ENCODE measurements at places on chromosomes 6 and 20.

DNA sequence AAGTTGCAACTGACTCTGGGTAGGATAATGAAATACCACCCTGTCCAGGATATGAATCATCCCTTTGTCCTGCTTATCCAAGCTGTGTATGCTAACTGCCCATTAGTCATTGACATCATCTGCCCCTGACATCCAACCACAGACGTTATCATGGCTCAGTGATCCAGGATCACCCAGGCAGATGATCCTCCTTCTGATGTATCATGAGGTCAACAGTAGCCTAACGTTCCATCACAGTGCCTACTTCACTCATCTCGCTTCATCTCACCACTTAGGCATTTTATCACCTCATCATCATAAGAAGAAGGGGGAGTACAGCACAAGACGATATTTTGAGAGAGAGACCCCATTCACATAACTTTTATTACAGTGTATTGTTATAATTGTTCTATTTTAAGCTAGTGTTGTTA, 13.4 kb upstream of the BTN3A2 start:
- no peak for DNase-seq

DNA sequence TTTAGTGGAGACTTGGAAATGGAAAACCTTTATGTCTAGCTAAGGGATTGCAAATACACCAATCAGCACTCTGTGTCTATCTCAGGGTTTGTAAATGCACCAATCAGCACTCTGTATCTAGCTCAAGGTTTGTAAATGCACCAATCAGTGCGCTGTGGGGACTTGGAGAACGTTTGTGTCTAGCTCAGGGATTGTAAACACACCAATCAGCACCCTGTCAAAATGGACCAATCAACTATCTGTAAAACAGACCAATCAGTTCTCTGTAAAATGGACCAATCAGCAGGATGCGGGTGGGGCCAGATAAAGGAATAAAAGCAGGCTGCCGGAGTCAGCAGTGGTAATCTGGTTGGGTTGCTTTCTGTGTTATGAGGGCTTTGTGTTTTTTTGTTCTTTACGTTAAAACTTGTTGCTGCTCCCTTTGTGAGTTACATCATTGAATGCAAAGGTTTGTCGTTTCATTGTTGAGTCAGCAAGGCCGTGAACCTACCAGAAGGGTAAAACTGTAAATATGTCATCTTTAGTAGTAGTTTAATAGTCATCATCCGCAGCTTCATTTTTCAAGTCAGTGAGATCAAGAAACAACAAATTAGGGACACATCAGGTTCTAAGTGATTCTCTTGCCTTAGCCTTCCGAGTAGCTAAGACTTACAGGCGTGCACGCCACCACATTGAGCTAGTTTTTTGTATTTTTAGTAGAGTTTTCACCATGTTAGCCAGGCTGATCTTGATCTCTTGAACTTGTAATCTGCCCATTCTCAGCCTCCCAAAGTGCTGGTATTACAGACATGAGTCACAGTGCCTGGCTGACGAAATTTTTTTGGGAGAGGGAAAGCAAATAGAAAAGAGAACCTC, 22.7 kb upstream of the NUP153 start:
- DNase-seq: no peak

- no peak for DNase-seq
Observed at GRCh38 chr6:112231164-112231563, 23.2 kb downstream of the LAMA4 start.

GRCh38 chr6:90859612-90860011, 272.7 kb upstream of the MAP3K7 start:
- no peak for DNase-seq

- no peak for DNase-seq
Observed at GRCh38 chr6:388202-388903, 3.2 kb upstream of the IRF4 start.

GRCh38 chr20:58224974-58225373, 3.5 kb downstream of the ANKRD60 start:
- no peak for DNase-seq

DNA sequence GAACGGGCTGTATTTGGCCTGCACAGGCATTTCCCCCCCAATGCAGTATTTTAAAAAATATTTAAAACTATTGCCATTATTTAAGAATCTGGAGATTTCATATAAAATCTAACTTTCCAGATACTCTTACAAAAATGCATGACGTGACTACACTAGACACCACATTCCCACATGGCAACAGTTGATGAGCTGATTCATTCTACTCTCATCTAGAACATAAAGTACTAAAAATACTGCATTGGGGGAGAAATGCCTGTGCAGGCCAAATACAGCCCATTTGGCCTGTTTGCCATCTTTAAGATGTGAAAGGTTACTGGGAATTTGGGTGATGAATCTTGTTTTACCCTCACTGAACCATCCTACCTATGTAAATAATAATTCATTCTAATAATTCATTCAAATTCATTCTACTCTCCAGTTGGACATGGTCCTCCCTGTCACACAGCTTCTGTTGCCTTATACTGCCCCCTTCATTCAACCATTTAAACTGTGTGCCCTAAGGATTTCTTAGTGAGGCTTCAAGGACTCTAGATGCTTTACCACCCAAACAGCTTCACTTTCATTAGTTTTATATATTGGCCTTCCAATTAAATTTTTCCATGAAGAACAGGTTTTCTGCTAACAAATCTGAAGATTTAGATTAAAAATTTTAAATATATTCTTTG, 6.9 kb upstream of the ZSCAN16 start:
- no peak for DNase-seq

GRCh38 chr6:129608886-129609537, 101.0 kb downstream of the ARHGAP18 start:
- DNase-seq: no peak

GRCh38 chr20:64176551-64176950, 12.3 kb downstream of the MYT1 start:
- no peak for DNase-seq

GRCh38 chr6:163412801-163413344, 1.6 kb upstream of the QKI start:
- DNase-seq: no peak

GRCh38 chr6:43850314-43851203, 80.5 kb downstream of the VEGFA start:
- no peak for DNase-seq

- peak; percentile 83 for DNase-seq
Observed at GRCh38 chr20:34525709-34526416, 9.6 kb downstream of the DYNLRB1 start.

GRCh38 chr20:20034486-20034885, 17.3 kb downstream of the NAA20 start:
- no peak for DNase-seq

GRCh38 chr6:109362102-109362884, 20.0 kb downstream of the CD164 start:
- no peak for DNase-seq

GRCh38 chr6:121770943-121771342, 335.5 kb downstream of the GJA1 start:
- DNase-seq: no peak

DNA sequence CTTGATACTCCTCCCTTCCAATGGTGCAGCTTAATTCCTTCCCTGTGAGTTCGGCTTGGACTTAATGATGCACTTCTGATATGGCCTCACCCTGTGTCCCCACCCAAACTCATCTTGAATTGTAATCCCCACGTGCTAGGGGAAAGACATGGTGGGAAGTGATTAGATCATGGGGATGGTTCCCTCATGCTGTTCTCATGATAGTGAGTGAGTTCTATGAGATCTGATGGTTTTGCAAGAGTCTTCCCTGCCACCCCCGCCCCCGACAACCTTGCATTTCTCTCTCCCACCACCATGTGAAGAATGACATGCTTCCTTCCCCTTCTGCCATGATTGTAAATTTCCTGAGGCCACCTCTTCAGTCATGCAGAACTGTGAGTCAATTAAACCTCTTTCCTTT, 50.3 kb upstream of the HLA-G start:
- DNase-seq: no peak

- no peak for DNase-seq
Observed at GRCh38 chr6:314377-314776, 22.1 kb downstream of the DUSP22 start.

GRCh38 chr6:111661541-111662061, 55.9 kb upstream of the TRAF3IP2 start:
- peak; percentile 65 for DNase-seq

DNA sequence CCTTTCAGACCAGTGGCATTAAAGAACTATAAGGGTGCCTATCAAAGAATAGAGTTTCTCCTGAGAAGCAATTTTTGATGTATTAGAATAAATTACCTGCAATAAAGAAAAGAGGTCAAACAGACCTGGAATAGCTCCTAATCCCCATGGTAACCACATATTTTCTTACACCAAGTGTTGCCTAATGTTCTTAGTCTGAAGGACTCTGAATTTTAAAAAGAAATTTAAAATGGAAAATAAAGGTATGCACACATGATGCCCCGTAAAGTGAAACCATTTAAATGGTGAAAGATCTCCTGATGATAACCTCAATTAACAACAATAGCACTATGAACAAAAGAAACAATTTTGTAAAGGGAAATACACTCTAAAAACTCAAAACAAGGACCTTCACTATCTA, 55.1 kb upstream of the LOC128125822 start:
- no peak for DNase-seq

DNA sequence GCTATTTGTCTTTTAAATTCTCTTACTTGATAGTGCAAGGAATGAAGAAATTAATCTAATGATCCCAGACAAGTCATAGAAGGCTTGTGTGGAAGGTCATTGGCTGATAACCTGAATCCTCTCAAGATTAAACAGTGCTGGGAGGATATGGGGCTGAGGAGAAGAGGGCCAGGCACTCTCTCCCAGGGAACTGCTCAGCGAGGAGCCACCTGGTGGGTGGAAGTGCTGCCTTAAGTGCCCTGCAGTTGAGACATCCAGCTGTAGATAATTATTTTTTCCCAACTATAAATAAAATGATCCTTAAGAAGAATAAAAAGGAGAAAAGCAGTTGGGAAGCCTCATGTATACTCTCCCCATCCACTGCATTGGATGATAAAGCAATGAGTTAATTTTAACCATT, 47.9 kb downstream of the BTBD3 start:
- no peak for DNase-seq

GRCh38 chr6:152815230-152815872, 64.8 kb downstream of the VIP start:
- DNase-seq: no peak

DNA sequence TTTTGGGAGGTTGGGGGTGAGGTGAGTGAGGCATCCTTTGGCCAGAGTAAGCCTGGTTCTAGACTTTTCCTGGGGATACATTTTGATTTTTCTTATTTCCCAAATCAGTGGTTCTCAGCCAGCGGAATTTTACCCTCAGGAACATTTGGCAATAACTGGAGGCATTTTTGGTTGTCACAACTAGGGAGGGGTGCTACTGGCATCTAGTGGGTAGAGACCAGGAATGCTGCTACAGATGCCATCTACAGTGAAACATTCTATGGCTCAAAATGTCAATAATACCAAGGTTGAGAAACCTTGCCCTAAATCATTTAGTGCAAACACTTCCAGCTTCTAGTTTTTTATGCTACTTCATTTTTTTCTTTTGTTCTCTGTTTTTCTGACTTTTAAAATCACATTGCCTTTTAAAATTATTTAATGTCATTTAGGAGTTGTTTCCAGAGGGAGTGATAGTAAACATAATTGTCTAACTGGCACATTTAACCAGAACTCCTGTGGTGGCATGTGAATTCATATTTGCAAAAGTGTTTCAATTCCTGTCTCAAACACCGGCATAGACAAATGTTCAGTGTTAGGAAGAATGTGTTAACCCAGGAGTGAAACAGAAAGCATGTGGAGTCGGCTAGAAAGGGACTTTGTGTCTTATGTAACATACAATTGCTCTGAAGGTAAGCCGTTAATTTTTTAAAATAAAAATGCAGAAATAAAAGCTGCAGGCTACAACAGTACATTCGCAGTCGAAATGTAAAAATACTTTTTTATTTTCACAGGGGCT, 59.0 kb downstream of the QRSL1 start:
- DNase-seq: no peak

- DNase-seq: no peak
Observed at GRCh38 chr6:122548820-122549219, 61.4 kb upstream of the PKIB start.

DNA sequence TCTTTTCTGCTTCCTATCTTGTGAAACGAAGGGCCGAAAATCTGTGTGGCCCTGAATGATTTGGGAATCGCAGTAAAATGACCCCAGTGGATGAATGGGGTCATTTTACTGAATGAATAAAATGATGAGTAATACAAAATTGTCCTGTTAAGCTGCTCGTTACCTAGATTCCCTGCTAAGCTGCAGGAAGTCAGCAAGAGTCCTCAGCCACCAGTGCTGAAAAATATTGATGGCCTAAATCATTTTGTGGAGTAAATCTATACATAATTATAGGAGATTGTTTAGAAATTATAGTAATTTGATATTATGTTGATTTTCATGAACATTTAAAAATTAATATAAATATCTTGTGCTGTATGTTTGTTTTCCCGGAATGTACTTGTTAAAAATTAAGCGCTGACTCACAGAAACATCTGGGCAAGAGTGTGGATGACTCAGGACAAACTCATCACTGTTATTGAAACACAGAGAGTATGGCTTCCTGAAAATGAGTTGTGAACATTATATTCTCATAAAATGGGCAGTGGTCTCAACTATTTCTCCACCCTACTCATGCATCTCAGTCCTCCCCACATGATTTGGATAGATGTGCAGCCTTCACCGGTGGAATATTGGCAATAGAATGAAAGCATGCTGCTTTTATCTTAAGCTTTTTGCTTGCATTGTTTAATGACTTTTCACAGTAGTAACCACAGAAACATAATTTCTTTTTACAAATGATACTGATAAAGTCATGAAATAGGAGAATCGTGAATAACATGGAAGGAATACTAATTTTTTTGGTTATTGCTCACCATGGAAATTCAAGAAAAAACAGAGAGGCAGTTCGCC, 36.2 kb upstream of the RGS17 start:
- no peak for DNase-seq

DNA sequence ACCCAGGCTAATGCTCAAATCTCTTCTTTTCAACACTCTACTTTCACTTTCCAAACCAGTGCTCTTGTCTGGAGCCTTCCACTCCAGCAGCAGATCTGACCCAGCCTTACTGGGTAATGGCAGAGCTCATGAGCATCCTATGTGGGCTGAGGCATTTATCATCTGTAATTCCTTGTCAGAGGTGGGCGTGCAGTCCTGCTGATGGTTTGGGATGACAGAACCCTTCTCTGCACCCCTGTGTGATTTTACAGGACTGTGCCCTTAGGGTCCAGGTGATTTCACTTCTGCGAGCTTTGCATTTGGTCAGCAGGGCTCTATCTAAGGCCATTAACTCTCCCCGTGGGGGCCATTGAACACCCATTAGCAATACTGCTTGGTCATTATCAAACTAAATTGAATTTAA, 55.4 kb downstream of the LAMA4 start:
- no peak for DNase-seq

- DNase-seq: no peak
Observed at GRCh38 chr6:167745670-167746389, 80.9 kb upstream of the AFDN start.

DNA sequence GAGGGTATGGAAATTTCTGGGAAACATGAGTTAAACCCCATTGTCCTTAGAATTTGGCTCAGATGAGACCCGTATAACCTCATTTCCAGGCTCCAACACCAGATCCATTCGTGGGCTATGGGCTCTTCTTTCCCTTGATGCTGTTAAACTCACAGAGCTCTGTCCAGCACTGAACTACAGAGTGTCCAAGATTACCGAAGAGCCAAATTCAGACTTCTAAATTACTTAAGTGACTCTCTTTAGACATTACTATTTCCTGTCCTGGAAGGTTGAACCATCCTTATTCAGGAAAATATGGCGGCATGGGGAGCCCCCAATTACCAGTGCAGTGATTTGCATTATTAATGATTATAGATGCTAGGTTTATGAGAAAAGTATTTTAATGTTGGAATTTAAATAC, 124.9 kb upstream of the EDN1 start:
- no peak for DNase-seq

- no peak for DNase-seq
Observed at GRCh38 chr6:153831350-153832078, 207.5 kb upstream of the OPRM1 start.

Measured in DMS153 (cell line).